ENCODE measurements at places on chromosomes 5 and 9. TPM values are rescaled to one million over a fixed set of nuclear protein-coding genes. Genes with fewer than 3 reads are reported as not detected.

Gene PCDHGA7
- total RNA-seq = not detected

Gene PCDHA12
- not detected for total RNA-seq

DNA sequence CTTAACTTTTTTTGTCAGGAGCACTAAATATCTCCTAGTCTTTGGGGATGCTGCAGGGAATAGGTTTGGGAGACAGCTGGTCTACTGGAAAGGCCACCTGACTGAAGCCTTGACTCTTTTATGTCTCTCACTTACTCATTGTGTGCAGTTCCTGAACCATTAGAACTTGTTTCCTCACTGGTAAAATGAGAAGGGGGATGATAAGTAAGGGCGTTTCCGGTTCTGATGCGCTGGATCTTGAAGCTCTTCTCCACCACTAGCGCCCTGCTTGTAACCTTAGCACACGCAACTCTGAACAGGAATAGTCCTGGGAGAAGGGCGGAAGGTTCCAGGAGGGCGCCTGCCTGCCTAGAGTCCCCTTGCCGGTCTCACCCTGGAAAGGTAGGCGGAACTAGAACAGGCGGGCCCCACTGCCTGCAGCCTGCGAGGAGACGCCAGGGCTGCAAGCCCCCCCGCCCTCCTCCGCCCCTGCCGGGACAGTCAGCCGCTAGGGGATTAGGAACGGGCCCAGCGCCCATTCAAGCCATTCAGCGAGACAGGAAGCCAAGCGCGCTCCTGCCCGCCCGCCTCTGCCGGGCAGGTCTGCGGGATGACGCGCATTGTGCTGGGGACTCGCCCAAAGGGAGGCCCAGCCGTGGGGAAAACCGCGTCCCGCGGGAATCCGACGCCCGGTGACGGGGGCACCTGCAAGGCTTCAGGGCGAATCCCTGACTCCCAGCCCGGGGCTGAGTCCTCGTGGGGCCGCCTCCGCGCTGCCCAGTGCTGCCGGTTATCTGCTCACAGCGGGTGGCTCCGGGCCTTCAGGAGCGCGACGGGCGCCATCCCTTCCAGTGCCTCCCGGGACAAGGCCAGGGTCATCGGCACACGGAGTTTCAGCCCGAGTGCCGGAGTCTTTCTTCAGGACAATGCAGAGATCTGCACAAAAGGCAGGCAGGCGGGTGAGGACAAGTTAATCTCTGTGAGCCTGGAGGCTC is 44.0 kb upstream of the XPA start:
- peaks cover 9% of the 10 kb centered on the region for H3K4me1 ChIP-seq
- H3K4me3 ChIP-seq = peak overlapping the region; percentile 74
- DNase-seq = no peak

- peaks cover 4% of the 10 kb centered on the region for H3K36me3 ChIP-seq
- DNase-seq = no peak
- no peak overlapping the region for H3K4me3 ChIP-seq
- H3K27me3 ChIP-seq = no peaks in the 10 kb centered on the region
- H3K4me1 ChIP-seq = no peaks in the 10 kb centered on the region
These were observed 22.9 kb downstream of the ATG10 start for GRCh38 chr5:81994679-81995078.

GRCh38 chr5:41503860-41504259 is 6.5 kb downstream of the PLCXD3 start:
- no peaks in the 10 kb centered on the region for H3K4me1 ChIP-seq
- no peak overlapping the region for H3K27ac ChIP-seq
- no peaks in the 10 kb centered on the region for H3K36me3 ChIP-seq

GRCh38 chr5:124920909-124921666 is 174.6 kb upstream of the ZNF608 start:
- no peaks in the 10 kb centered on the region for H3K36me3 ChIP-seq
- no peak overlapping the region for H3K4me3 ChIP-seq
- H3K27ac ChIP-seq = no peak overlapping the region
- no peak for DNase-seq
- no peaks in the 10 kb centered on the region for H3K27me3 ChIP-seq

GRCh38 chr5:168908207-168908606 is 329.0 kb upstream of the PANK3 start:
- DNase-seq = no peak
- no peak overlapping the region for H3K27ac ChIP-seq
- H3K4me1 ChIP-seq = no peaks in the 10 kb centered on the region
- no peak overlapping the region for H3K4me3 ChIP-seq
- H3K36me3 ChIP-seq = no peaks in the 10 kb centered on the region
- H3K27me3 ChIP-seq = peaks cover 53% of the 10 kb centered on the region

- no peak overlapping the region for H3K27ac ChIP-seq
- no peaks in the 10 kb centered on the region for H3K4me1 ChIP-seq
- DNase-seq = no peak
- H3K4me3 ChIP-seq = no peak overlapping the region
- no peaks in the 10 kb centered on the region for H3K27me3 ChIP-seq
These were observed 667.2 kb upstream of the ZNF608 start for GRCh38 chr5:125413496-125414274.

GRCh38 chr5:145941096-145941447 is 4.7 kb downstream of the SH3RF2 start:
- H3K4me1 ChIP-seq = peaks cover 15% of the 10 kb centered on the region
- DNase-seq = no peak
- H3K4me3 ChIP-seq = no peak overlapping the region

GRCh38 chr5:122937914-122938313 is 92.5 kb downstream of the SNX24 start:
- no peak overlapping the region for H3K4me3 ChIP-seq
- no peak overlapping the region for H3K27ac ChIP-seq
- H3K36me3 ChIP-seq = peaks cover 6% of the 10 kb centered on the region
- no peaks in the 10 kb centered on the region for H3K27me3 ChIP-seq
- peaks cover 2% of the 10 kb centered on the region for H3K4me1 ChIP-seq
- DNase-seq = no peak

DNA sequence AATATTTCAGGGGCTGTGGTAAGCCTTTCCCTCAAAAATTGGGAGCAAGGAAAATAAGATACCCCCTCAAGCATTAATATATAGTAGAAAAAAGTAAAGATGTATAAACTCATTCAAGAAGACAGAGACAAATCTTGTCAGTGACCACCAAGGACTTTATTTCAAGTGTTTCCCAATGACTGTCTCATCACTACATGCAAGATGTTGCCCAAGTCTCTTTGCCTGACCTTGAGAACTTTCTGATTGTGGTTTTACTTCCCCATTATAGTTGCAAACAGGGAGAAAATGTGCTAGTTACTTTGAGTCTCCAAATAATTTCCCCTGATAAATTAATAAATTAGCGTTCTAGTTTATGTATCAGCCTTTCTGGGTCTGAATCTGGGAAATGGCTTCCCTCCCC is 4.0 kb upstream of the SLC46A2 start:
- H3K36me3 ChIP-seq = no peaks in the 10 kb centered on the region
- H3K4me1 ChIP-seq = peaks cover 9% of the 10 kb centered on the region
- H3K4me3 ChIP-seq = no peak overlapping the region

DNA sequence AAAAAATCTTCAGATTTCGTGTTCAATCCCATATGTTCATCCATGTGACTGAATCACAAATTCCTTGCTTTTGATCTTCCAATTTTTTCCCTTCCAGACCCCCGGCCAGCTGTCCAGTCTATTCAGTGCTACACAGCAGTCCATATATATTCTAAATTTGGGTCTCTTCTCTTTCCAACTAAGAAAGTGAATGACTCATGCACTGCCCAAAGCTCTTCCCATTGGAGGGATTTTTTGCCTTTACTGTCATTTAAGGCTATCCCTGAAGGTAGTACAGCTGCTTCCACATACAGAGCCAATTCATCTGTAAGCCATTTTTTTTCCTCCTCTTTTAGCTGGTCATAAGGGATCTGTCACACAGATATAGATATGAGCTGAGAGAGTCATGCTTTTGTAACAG is 478.3 kb downstream of the DMRT2 start:
- no peak overlapping the region for H3K27ac ChIP-seq
- no peaks in the 10 kb centered on the region for H3K36me3 ChIP-seq

- no peak overlapping the region for H3K4me3 ChIP-seq
- no peaks in the 10 kb centered on the region for H3K36me3 ChIP-seq
- H3K27ac ChIP-seq = no peak overlapping the region
- no peaks in the 10 kb centered on the region for H3K27me3 ChIP-seq
- H3K4me1 ChIP-seq = peaks cover 5% of the 10 kb centered on the region
- DNase-seq = no peak
These were observed 21.0 kb downstream of the RMI1 start for GRCh38 chr9:84001621-84002020.

- no peak overlapping the region for H3K4me3 ChIP-seq
- no peaks in the 10 kb centered on the region for H3K27me3 ChIP-seq
- no peak for DNase-seq
- H3K4me1 ChIP-seq = no peaks in the 10 kb centered on the region
- H3K27ac ChIP-seq = no peak overlapping the region
These were observed 147.8 kb downstream of the OXCT1 start for GRCh38 chr5:41722359-41722950.

- H3K4me1 ChIP-seq = no peaks in the 10 kb centered on the region
- no peaks in the 10 kb centered on the region for H3K27me3 ChIP-seq
- no peaks in the 10 kb centered on the region for H3K36me3 ChIP-seq
- no peak overlapping the region for H3K27ac ChIP-seq
- no peak for DNase-seq
- H3K4me3 ChIP-seq = no peak overlapping the region
These were observed 1290.3 kb upstream of the CDH9 start for GRCh38 chr5:28328681-28329080.
